ENCODE measurements at places on chromosomes 1 and 21.

- no peak for DNase-seq
These were observed 3.9 kb downstream of the TXNIP start for GRCh38 chr1:145992502-145992936.

DNA sequence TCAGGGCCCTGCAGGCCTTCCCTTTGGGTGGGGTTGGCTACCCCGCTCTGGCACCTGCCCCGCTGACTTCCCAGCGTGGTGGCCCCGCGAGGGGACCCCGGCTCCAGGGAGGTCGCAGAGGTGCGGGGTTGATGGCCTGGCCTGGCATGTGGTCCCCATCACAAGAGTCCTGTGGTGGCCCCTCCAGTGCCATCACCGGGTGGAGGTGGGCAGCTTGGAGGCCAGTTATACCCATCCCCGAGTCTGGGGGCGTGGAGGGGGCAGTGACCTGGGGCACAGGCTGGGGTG is 26.8 kb downstream of the PRMT2 start:
- no peak for DNase-seq

GRCh38 chr1:94325377-94326302 is 88.3 kb upstream of the ARHGAP29 start:
- DNase-seq: no peak

DNA sequence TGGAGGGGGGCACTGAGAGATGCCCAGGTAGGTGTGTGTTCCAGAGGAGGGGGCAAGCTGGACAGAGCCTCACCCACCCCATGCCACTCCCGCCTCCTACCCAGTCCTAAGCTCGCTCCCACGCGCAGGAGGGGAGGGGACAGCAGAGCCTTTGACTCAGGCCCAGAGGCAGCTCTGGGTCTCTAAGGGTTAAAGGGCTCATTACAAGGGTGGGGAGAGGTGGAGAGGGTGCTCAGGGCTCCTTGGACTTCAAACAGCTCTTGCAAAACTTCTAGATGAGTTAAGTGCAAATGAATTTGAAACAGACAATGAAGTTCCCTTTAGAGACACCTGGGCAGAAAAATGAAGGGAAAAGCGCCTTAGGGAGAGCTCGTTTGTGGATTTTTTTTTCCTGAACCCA is 104.2 kb upstream of the CASZ1 start:
- no peak for DNase-seq

GRCh38 chr1:18099026-18099425 is 8.6 kb upstream of the IGSF21 start:
- no peak for DNase-seq

- no peak for DNase-seq
These were observed 144.5 kb upstream of the DNAH14 start for GRCh38 chr1:224785040-224785328.

GRCh38 chr1:216812966-216813365 is 89.7 kb upstream of the ESRRG start:
- peak; percentile 85 for DNase-seq

GRCh38 chr1:224408294-224408590 is 26.4 kb downstream of the WDR26 start:
- DNase-seq: no peak

- DNase-seq: no peak
These were observed 75.7 kb downstream of the PHTF1 start for GRCh38 chr1:113683384-113684152.

- no peak for DNase-seq
These were observed 18.9 kb downstream of the ACP6 start for GRCh38 chr1:147651466-147651865.

- no peak for DNase-seq
These were observed 38.9 kb upstream of the TARDBP start for GRCh38 chr1:10973552-10973951.

DNA sequence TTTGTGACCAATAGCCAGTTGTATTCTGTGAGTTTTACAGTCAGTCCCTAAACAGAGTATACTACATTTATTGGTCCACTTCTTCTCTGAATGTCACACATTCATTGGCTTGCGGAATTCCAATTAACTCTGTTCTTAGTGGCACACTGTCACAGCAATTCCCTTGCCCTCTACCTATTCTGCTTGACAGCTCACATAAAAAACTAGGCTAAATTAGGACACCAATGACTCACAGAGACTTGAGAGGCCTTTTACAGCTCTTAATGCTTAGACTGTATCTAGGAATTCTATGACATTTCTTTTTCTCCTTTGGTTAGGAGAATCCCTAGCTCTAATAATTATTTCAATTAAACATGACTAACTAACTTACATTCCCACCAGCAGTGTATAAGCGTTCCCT is 104.1 kb downstream of the NEGR1 start:
- no peak for DNase-seq

DNA sequence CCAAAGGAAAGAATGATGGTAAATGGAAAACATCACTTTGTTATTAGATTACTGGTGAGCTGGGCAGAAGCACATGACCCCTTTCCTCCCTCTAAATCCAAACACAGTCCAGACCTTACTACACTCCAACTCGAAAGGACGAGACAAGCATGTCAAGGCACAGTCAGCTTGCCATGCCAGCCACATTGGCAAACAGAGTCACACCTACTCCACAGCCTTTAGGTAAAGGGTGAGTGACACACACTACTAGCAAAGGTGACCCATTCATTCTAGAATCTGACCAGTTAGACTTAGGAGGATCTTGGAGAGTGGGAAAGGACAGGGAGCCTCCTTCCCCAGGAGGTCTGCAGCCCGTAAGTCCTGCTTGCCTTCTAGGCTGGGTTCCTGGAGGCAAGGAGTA is 3.0 kb downstream of the SLC44A3 start:
- no peak for DNase-seq

DNA sequence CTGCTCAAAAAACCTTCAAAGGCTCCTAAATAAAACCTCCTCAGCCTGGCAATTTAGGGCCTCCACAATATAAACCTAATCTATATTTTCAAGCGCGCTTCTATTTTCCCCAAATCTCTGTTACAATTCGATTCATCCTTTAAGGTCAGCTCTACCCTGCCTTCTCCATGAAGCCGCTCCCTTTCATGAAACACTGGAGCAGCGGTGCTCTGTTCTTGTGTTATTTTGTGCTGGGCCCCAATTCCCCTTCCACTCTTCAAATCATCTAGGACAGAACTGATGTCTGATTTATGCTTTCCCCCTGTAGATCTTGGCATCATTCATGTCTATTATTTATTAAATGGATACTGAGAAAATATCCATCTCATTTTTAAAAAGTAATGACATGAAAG is 6.9 kb downstream of the ERRFI1 start:
- no peak for DNase-seq

GRCh38 chr1:108478429-108479015 is 28.4 kb downstream of the NBPF6 start:
- no peak for DNase-seq

DNA sequence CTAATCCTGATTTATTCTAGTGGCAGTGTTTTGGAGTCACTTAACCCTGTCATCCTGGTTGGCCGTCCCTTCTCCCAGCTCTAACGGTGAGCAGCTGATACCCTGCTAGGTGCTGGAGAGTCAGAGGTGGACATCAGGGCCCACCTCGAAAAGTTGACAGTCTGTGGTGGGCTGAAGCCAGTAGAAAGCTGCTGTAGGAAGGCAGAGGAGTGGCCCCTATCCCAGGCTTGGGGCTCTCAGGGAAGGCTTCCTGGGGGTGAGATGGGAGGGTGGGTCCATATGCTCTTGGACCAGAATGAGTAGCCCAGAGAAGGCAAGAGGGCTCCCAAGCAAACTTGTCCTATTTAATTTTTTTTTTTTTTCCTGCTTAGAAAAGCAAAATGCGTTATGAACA is 475 bp upstream of the RPL5 start:
- peak; percentile 11 for DNase-seq

GRCh38 chr1:204480515-204480914 is 14.1 kb downstream of the PIK3C2B start:
- no peak for DNase-seq

DNA sequence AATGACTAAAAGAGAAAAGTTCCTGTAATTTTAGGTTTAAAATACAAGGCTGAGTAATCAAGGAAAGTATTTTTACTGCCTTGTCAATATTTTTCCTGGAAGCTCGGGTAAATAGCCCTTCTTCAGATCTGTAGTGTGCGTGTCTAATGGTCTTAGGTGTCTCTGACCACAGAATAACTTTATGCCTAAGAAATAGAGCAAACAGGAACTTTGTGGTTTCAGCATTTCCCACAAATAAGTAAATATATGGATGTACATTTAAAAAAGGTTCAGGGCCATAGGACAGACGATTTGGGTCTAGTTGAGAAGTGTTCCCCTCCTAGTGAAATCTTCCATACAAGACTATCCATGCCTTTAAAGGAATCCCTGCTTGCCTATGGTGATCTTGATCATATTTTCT is 107.0 kb downstream of the ZC3H11B start:
- no peak for DNase-seq

- no peak for DNase-seq
These were observed 35.5 kb upstream of the ASPM start for GRCh38 chr1:197181982-197182381.

- DNase-seq: no peak
These were observed 123.8 kb downstream of the BARHL2 start for GRCh38 chr1:90593312-90593711.

- DNase-seq: peak; percentile 32
These were observed 55.0 kb downstream of the PLXNA2 start for GRCh38 chr1:208189183-208189582.

DNA sequence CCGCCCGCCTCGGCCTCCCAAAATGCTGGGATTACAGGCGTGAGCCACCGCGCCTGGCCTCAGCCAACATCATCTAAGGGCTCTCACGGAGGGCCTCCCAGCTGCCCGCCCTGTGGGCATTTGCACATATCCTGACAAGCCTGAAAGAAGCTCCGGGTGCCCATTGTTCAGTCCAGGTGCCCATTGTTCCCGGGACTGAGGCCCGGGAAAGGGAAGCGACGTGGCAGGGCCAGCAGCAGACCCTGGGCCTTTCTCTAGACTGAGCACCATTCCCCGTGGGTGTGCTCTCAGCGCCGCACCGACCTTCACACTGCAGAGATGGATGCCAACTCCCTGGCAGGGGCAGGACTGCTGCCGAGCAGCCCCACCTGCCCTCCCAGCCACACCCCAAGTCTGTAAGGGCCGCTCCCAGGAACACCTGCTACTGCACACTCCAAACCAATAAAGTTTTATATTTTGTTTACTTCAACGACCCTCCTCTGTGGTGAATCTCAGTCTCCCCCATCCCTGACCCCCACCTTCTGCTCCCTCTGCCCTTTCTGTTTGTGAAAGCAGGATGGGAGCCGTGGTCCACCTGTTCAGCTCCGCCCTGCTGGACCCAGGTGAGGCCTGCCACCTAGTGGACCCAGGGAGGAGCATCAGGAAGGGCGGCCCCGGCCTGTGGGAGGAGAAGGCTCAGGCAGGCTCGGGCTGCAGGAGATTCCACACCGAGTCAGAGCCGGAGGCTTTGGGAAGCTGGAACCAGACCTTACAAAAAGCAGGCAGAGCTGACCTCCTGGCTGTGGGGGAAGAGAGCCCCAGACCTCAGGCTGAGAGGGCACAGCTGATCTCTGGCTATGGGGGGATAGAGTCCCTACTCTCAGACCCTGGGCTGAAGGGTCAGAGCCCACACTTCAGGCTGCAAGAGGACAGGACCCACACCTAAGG is 1.1 kb upstream of the TMEM82 start:
- DNase-seq: peak; percentile 64

GRCh38 chr1:192906334-192906733 is 97.5 kb downstream of the RGS2 start:
- DNase-seq: no peak

DNA sequence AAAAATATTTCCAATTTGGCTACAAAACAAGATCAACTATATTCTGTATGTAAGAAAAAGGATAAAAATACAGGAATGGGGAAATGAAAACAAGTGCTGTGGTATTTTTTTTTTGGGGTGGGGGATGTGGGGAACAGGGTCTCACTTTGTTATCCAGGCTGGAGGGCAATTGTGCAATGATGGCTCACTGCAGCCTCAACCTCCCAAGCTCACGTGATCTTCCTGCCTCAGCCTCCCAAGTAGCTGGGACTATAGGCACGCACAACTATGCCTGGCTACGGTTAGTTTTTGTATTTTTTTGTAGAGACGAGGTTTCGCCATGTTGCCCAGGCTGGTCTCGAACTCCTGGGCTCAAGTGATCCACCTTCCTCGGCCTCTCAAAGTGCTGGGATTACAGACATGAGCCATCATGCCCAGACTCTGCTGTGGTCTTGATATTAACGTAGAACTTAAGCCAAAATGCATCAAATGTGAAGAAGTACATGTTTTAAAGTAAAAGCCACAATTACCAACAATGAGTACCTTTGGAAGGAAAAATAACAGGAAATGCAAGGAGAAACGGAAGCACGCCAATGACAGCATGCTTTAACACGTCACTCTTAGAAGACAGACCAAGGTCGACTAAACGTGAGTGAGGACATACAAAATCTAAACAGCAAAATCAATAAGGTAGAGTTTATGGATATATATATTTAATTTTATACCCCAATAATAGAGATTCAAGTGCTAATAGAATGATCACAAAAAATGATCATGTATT is 8.8 kb upstream of the ABCB10 start:
- DNase-seq: no peak

Data from SK-N-DZ (cell line).